ENCODE measurements at places on chromosomes 5 and 9. TPM values are rescaled to one million over a fixed set of nuclear protein-coding genes. Genes with fewer than 3 reads are reported as not detected.

GRCh38 chr9:111176511-111176910, 138.2 kb upstream of the LPAR1 start:
- no peak for DNase-seq
- no peaks in the 10 kb centered on the region for H3K27me3 ChIP-seq
- H3K36me3 ChIP-seq, result no peaks in the 10 kb centered on the region

DNA sequence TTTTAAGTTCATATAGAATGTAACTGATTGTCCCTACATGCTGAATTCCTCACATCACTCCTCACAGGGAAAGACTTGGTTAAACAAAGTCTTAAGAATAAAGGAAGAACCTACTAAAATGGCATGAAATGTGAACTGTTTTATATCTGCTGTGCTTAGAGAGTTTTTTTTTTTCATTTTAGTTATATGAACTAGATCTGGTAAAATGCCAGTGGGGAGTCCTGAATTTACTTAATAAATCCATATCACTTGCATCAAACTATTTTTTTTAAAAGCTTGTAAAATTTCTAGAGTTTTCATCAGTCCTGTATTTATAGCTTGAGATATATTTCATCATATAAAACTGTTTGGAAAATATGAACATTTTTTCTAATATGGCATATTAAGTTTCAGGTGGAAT, 1528.6 kb downstream of the EFNA5 start:
- no peaks in the 10 kb centered on the region for H3K27me3 ChIP-seq
- no peak overlapping the region for H3K27ac ChIP-seq
- no peaks in the 10 kb centered on the region for H3K36me3 ChIP-seq
- no peak overlapping the region for H3K4me3 ChIP-seq
- no peaks in the 10 kb centered on the region for H3K4me1 ChIP-seq

Gene NOTCH1
- polyA plus RNA-seq, result 6.8 TPM

- no peaks in the 10 kb centered on the region for H3K36me3 ChIP-seq
- no peak overlapping the region for H3K4me3 ChIP-seq
- H3K27me3 ChIP-seq, result no peaks in the 10 kb centered on the region
- H3K27ac ChIP-seq, result no peak overlapping the region
- no peak for DNase-seq
These were observed 130.0 kb upstream of the LHFPL2 start for GRCh38 chr5:78778538-78778937.

GRCh38 chr9:98639133-98639532, 69.6 kb downstream of the GABBR2 start:
- no peak for DNase-seq
- no peaks in the 10 kb centered on the region for H3K27me3 ChIP-seq
- no peak overlapping the region for H3K4me3 ChIP-seq
- H3K4me1 ChIP-seq, result no peaks in the 10 kb centered on the region
- H3K27ac ChIP-seq, result no peak overlapping the region

GRCh38 chr9:134738869-134739659, 97.5 kb downstream of the COL5A1 start:
- no peak overlapping the region for H3K4me3 ChIP-seq
- no peak overlapping the region for H3K27ac ChIP-seq
- DNase-seq, result no peak
- no peaks in the 10 kb centered on the region for H3K4me1 ChIP-seq

DNA sequence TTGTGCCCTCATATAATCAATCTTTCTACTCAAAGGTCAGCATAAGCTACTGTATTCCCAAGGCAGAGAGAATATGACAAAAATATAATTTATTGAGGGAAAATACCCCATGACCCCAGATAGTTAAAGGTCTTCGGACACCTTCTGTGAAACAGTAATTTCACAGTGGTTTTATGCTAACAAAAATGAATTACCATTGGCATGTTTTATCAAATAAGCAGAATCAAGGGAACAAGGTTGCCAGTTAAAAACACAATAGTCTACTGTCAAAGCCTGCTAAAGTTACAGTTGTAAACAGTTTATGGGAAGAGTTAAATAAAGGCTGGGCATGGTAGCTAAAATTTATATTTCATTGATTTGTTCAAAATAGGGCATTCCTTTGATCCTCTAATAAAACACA, 154.3 kb downstream of the GIN1 start:
- H3K27me3 ChIP-seq, result no peaks in the 10 kb centered on the region
- no peaks in the 10 kb centered on the region for H3K36me3 ChIP-seq
- no peak overlapping the region for H3K4me3 ChIP-seq
- DNase-seq, result no peak
- H3K27ac ChIP-seq, result no peak overlapping the region

DNA sequence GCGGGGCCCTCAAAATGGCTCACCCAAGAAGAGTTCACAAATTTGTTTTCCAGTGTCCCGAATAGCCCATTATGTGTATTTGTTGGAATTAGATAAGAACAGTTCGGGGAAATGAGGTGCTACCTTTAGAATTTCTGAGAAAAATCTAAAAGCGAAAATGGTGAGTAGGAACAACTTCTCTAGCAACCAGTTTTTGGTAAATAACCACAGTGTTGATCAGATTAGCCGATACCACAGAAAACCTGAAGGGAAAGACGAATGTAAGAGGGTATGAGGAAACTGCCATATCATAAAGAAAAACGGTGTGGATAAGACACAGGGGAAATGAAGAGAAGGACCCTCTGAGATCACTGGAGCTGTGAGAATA, 31.0 kb downstream of the ADAM19 start:
- no peak for DNase-seq
- H3K4me1 ChIP-seq, result peaks cover 60% of the 10 kb centered on the region
- H3K36me3 ChIP-seq, result peaks cover 3% of the 10 kb centered on the region
- H3K27me3 ChIP-seq, result no peaks in the 10 kb centered on the region
- H3K27ac ChIP-seq, result no peak overlapping the region

- no peaks in the 10 kb centered on the region for H3K4me1 ChIP-seq
- no peaks in the 10 kb centered on the region for H3K36me3 ChIP-seq
- DNase-seq, result no peak
- no peak overlapping the region for H3K4me3 ChIP-seq
These were observed 294.6 kb upstream of the ACTBL2 start for GRCh38 chr5:57777174-57777581.

DNA sequence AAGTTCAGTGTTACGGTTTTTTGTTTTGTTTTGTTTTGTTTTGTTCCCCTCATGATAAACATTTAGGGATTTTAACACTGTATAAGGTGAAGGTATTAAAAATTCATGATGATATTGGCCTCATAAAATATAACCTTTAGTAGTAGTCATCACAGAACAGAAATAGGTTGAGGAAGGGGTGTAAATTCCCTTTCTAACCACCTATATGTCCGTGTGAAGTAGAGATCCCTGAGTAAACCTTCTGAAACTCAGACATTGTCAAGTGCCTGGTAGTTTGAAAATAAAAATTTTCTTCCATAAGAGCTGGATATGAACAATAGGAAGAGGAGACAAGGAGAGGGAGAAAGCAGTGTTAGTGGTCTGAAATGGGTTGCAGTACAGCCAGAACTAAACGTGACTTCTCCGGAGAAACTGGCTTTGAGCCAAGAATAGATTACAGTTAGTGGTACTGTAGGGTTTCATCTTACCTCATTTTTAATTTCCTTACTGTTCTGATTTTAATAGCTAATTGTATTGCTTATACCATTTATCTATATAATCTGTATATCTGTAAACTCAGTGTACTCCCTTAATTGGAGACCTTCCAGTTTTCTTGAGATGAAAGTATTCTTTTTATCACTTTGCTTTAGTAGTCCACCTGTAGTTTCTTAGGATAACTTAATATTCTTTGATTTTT, 18.3 kb downstream of the UGCG start:
- H3K4me3 ChIP-seq, result peak overlapping the region; percentile 57
- DNase-seq, result no peak
- H3K27ac ChIP-seq, result peak overlapping the region; percentile 39
- peaks cover 2% of the 10 kb centered on the region for H3K36me3 ChIP-seq
- H3K27me3 ChIP-seq, result no peaks in the 10 kb centered on the region

DNA sequence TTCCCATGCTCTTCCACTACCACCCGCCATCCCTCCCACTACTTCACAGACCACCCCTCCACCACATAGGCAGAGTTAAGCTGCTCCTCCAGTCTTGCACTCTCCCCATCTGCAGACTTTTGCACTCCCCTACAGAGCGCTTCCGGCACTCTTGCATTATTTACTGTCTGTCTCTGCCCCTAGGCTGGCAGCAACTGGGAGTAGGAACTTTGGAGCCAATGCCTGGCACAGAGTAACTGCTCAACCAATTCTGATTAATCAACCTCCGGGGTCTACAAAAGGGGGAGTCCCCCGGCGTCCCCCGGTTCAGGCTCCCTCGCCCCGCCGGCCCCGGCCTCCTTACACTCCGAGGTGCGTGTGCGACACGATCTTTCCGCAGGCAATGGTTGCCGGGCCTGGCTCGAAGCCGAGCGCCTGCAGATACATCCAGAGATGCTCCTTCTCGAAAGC, 498 bp downstream of the HAUS6 start:
- no peak for DNase-seq
- H3K4me1 ChIP-seq, result peaks cover 9% of the 10 kb centered on the region
- no peaks in the 10 kb centered on the region for H3K36me3 ChIP-seq
- H3K27ac ChIP-seq, result peak overlapping the region; percentile 71
- H3K4me3 ChIP-seq, result peak overlapping the region; percentile 80
- H3K27me3 ChIP-seq, result no peaks in the 10 kb centered on the region

DNA sequence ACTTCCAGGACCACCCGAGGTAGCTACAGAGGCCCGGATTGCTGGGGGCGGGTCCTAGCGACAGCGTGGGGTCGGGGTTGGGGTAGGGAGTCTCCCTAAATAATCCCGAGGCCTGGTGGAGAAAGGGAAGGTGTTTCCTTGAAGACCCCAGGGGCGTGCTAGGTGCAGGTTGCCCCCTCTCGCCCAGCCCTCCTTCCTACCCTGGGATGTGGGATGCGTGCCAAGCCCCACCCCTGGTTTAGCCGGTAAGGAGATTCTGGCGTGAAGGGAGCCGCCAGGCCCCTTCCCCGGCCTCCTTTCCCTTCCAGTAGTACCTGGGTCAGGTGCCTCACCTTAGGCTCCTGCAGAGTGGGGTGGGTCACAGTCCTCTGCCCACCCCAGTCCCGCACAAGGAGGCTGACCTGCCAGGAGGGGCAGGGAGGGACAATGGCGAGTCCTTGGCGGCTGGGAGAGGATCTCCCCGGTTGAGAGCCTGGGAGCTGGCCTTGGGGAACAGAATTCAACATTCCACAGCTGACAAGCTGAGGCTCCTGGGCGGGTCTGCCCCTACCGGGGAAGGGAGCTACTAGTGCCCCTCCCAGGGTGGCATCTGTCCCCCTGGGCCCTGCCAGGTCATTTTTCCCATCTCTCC, 674 bp downstream of the TSPAN17 start:
- DNase-seq, result no peak
- H3K27me3 ChIP-seq, result no peaks in the 10 kb centered on the region
- H3K36me3 ChIP-seq, result no peaks in the 10 kb centered on the region
- H3K27ac ChIP-seq, result no peak overlapping the region

Gene HAVCR2
- polyA plus RNA-seq, result 6.0 TPM

- no peaks in the 10 kb centered on the region for H3K36me3 ChIP-seq
- no peaks in the 10 kb centered on the region for H3K4me1 ChIP-seq
- H3K4me3 ChIP-seq, result no peak overlapping the region
These were observed 172.1 kb upstream of the GAS1 start for GRCh38 chr9:87119328-87119881.

DNA sequence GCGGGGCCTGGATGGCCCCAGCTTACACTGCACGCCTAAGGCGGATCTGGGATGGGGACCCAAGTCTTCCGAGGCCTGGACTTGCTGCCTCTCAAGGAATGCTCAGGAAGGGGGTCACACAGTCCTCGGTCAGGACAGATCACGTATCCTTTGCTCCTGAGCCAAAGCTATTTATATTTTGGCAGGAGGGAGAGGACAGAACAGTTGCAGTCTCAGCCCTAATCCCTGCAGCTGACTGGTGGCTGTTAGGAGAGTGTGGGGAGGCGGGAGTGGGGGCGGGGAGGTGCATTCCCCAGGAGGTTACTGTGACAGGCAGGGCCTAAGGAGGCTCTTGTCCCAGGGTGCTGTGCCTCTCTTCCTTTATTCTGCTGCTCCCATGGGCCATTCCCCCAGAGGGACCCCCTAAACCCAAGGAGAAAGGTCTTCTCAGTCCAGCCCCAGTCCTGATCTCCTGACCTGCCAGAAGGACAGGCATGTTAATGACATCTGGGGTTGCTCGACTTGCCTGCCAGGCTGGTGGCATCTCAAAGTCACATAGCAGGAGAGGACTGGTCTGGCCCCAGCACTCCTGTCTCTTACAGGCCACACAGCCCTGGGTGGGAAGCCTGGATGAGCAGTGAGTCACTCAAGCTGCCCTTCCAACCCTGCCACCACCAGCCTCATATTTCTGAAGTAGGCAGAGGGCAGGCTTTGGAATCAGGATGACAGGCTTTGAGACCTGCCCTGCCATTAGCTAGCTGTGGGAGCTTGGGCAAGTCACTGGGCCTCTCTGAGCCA, 51.9 kb downstream of the COL27A1 start:
- H3K27me3 ChIP-seq, result no peaks in the 10 kb centered on the region
- H3K36me3 ChIP-seq, result no peaks in the 10 kb centered on the region
- no peaks in the 10 kb centered on the region for H3K4me1 ChIP-seq
- H3K4me3 ChIP-seq, result no peak overlapping the region

- H3K27ac ChIP-seq, result no peak overlapping the region
- no peak for DNase-seq
- H3K4me1 ChIP-seq, result no peaks in the 10 kb centered on the region
- H3K36me3 ChIP-seq, result no peaks in the 10 kb centered on the region
- H3K27me3 ChIP-seq, result no peaks in the 10 kb centered on the region
These were observed 26.2 kb downstream of the UHRF2 start for GRCh38 chr9:6439051-6439703.

GRCh38 chr9:125942125-125942524, 195.0 kb downstream of the PBX3 start:
- peaks cover 6% of the 10 kb centered on the region for H3K36me3 ChIP-seq
- no peak overlapping the region for H3K27ac ChIP-seq
- no peak for DNase-seq
- H3K4me3 ChIP-seq, result no peak overlapping the region
- no peaks in the 10 kb centered on the region for H3K4me1 ChIP-seq
- H3K27me3 ChIP-seq, result no peaks in the 10 kb centered on the region

DNA sequence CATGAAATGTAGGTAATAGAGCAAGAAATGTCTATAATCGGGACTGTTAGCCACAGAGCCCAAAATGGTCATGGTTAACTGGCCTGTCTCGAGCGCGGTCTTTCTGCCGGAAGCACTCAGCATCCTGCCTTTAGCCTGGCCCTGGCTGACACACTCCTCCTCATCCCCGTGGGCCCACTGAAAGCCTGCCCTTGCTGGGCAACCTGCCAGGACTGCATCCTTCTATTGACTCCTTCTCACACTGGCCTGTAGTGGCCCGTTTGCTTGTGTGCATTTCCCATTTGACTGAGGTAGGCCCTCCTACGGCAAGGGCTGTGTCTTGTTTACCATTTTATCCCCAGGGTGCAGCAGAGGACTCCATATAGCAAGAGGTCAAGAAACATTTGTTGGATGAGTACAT, 215.7 kb downstream of the ATPSCKMT start:
- no peaks in the 10 kb centered on the region for H3K4me1 ChIP-seq
- H3K4me3 ChIP-seq, result no peak overlapping the region
- no peaks in the 10 kb centered on the region for H3K36me3 ChIP-seq
- H3K27ac ChIP-seq, result no peak overlapping the region
- H3K27me3 ChIP-seq, result no peaks in the 10 kb centered on the region

DNA sequence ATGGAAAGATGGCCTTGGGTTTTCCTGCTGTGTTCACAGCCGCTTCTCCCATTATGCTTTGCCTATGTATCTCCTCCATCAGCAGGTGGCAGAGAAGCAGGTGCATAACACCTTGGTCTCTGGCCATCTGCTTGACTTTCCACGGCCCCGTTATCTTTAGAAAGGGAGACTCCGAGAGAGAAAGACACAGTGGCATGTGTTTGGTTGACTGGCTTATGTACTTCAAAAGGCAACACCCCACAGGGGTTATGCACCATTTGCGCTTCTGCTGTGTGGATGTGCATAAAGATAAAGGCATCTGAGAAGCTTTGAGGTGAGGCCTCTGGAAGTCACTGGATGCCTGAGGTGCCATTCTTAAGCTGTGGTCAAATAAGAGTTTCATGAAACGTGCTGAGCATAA, 138.4 kb downstream of the EGFLAM start:
- no peaks in the 10 kb centered on the region for H3K27me3 ChIP-seq
- no peaks in the 10 kb centered on the region for H3K36me3 ChIP-seq
- no peak overlapping the region for H3K4me3 ChIP-seq
- H3K4me1 ChIP-seq, result no peaks in the 10 kb centered on the region
- DNase-seq, result no peak
- H3K27ac ChIP-seq, result no peak overlapping the region

Gene ZNF300
- 0.17 TPM for polyA plus RNA-seq

Data from GM12878 (cell line).